ENCODE measurements at places on chromosomes 3 and 15.

DNA sequence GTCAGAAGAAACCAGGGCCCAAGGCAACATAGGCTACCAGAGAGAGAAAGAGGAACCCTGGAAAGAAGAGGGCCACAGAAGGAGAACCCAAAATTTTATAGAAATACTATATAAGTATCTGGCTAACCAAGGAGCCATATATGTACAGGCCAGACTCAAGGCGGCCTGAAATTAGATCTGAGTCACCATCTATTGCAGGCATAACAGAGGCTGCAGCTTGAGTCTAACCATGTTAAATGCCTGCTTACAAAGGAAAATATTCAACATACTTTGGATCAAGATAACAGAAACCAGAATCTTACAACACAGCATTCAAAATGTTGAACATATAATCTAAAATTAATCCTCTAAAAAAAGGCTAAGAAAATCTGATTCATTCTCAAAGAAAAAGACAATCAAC lies 23.1 kb downstream of the IGSF11 start:
- DNase-seq, result no peak

GRCh38 chr15:52234596-52235541 lies 43.7 kb upstream of the GNB5 start:
- DNase-seq, result no peak

- no peak for DNase-seq
Measured at GRCh38 chr15:77646104-77646694, 13.5 kb upstream of the LINGO1 start.

- DNase-seq, result no peak
Measured at GRCh38 chr3:155635056-155635455, 109.8 kb downstream of the PLCH1 start.

DNA sequence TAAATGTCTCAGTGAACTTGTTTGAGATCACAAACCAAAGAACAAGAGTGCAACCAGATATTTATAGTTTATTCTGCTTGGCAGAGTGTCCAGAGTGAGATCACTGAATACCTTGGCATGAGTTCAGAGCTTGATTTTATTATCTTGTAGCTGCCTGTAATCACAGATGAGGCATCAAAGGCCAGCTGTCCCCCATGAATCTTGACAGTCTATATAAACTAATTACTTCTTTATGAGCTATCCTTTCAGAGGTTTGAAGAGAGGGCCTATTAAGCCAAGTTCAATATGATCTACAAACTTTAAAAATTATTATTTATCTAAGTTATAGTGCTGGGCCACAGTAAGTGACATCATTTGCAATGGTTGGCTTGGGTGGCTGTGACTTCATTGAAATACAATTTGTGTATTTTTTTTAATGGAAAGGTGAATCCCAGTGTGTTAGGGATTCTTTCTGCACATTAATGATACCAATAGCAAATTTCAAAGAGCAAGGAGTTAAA lies 251.5 kb downstream of the CLSTN2 start:
- DNase-seq, result no peak

Data from lower leg skin (tissue), 4 donors.